ENCODE measurements at places on chromosomes 2 and 18.

DNA sequence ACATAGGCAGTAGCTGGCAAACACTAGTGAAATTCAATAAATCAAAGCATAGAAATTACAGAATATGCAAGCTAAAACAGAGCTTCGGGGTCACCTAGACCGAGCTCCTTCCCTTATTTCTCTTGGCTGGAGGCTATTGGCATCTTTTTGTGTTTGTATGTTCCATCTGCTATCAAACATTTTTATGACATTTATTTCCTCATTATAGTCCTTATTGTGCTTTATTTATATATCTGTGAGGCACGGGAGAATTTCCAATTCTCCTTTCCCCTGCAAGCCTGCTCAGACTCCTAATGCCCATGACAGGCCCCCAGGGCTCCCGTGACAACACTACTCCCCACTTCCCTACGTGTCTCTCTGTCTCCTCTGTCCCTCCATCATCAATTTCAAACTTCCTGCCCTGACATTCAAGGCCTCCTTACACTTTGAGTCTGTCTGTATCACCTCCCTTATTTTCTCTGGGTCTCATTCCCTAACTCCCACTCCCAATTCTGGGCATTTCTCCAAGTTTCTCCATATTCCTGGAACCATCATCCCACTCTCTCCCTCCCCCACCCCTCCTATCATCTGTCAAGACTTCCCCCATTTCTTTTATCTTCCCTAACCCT lies 316.9 kb downstream of the OSR1 start:
- DNase-seq, result no peak

GRCh38 chr2:11743366-11743765 lies 3.1 kb upstream of the LPIN1 start:
- DNase-seq, result no peak

- no peak for DNase-seq
These were observed 19.8 kb downstream of the CCDC88A start for GRCh38 chr2:55399815-55400214.

GRCh38 chr2:30155202-30155601 lies 8.4 kb downstream of the YPEL5 start:
- DNase-seq, result no peak

DNA sequence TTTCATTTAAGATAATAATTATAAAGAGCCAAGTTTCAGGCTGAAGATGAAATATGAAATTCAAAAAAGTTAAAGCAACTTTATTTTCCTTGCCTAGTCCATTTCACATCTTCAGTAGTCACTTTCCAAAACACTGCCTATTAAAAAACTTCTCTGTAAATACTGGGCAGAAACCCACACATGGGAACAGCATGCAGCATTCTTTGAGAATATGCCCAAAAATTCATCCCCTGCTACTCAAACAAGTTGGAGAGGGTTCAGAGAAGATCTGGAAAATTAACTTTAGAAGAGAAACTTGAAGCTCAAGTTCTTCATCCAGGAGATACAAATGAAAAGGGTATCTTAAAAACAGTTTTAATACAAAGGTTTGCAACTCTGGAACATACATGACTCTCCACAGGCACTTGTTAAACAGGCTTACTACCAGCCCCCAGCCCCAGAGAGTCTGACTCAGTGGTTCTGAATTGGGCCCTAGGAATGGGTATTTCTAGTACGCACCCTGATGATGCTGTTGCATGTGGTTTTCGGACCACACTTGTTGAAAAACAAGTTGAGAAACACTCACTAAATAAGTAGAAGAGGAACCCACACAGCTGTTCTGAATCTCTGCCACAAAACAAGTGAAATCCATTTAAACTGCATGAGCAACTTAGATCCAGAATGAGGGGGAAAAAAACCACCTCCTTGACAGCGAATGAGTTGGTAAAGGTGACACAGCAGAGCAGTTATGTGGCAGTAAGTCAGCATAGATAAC lies 329.1 kb downstream of the SATB2 start:
- no peak for DNase-seq
